Activated naive CD8-positive, alpha-beta T cell treated with anti-CD3 and anti-CD28 coated beads, Interleukin-2, amount 50 U/mL, for 16 hours (primary cell): ENCODE measurements at places on chromosomes 11 and 22.

DNA sequence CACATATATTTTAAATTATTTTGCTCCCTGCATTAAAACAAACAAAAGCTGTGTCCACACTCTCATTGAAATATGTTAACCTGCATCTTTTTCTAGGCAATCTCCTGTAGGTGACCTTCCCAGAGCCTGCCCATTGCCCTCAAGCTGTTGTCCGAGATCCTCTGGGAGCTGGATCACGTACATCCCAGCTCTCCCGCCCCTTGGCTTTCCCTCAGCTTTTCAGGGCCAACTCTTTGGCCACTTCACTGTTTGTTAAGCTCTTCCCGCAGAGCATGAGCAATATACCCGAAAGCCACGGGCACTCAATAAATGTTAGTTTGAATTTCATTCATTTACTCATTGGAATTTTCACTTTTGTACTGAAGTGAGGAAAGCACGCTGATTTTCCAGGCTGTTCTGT is 32.2 kb downstream of the ELMOD1 start:
- no peak for DNase-seq

- DNase-seq = no peak
These were observed 80.5 kb downstream of the TP53I11 start for GRCh38 chr11:44870181-44870580.

- DNase-seq = no peak
These were observed 32.9 kb downstream of the TST start for GRCh38 chr22:36986242-36986821.

- no peak for DNase-seq
These were observed 3.4 kb upstream of the DPP3 start for GRCh38 chr11:66476841-66477251.

GRCh38 chr11:37557990-37558389 is 960.0 kb upstream of the RAG2 start:
- no peak for DNase-seq

- DNase-seq = no peak
These were observed 67.4 kb downstream of the MICAL2 start for GRCh38 chr11:12177739-12178338.

DNA sequence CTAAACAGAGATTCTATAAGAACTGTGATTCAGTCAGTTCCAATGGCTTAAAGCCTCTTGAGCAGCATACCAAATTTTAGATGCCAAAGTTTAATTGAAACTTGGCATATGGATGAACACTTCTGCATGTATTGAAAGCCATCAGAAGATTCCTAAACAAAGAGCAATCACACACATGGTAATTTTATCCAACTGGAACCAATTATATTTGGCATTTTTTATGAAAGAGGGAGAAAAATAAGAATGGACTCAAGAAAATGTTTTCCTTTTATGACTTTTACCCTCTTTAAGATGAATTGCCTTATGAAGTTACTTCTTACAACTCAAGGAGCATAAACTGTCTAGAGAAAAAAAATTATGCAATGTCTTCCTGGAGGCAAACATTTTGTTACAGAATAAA is 7.4 kb downstream of the TRPC6 start:
- no peak for DNase-seq

GRCh38 chr11:110289472-110289871 is 6.9 kb downstream of the RDX start:
- no peak for DNase-seq

GRCh38 chr22:46448333-46448732 is 89.1 kb downstream of the CELSR1 start:
- no peak for DNase-seq

DNA sequence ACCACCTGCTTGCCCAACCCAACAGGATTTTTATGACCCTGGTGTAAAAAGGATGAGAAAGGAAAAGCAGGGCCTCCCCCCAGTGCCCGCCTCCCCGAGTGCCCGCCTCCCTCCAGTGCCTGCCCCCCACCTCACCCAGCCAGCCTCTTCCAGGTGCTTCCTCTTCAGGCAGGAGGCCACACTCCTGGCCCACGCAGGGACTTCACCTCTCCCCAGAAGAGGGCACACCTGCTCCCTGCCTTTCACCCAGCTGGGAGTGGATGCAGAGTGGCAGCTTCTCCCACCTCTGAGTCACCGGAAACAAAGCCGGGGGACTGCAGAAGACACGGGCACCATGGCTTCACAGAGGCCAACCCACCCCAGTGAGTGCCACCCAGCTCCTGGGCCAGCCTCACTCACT is 16.1 kb downstream of the CPT1A start:
- no peak for DNase-seq

DNA sequence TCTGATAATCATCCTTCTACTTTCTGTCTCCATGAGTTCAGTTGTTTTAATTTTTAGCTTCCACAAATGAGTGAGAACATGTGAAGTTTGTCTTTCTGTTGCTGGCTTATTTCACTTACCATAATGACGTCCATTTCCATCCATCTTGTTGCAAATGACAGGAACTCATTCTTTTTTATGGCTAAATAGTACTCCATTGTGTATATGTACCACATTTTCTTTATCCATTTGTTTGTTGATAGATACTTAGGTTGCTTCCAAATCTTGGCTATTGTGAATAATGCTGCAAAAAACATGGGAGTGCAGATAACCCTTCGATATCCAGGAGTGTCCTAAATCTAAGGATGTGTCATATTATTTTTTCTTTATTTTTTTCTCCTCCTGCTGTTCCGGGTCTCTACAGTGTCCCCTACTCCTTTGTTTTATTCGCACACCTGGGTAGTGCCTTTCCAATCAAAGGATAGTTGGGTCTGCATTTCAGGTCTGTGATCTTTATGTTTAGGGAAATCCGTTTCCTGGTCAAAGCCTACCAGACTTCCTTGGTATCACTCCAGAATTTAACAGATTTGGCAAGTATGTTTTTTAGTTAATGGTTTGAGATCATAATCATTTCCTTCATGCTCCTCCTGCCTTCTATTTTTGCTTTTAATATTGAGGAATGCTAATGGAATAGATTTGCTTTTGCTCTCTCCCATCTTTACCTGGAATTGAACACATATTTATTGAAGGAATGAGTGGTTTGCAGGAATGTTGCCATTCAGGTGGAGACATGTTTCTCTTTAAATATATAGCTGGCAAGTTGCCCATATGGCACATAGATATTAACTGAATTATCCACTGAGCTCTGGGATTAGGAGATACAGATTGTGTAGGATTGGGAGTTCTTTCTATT is 53.7 kb downstream of the ARHGEF12 start:
- no peak for DNase-seq

GRCh38 chr22:34308101-34308500 is 387.8 kb upstream of the LARGE1 start:
- DNase-seq = no peak

DNA sequence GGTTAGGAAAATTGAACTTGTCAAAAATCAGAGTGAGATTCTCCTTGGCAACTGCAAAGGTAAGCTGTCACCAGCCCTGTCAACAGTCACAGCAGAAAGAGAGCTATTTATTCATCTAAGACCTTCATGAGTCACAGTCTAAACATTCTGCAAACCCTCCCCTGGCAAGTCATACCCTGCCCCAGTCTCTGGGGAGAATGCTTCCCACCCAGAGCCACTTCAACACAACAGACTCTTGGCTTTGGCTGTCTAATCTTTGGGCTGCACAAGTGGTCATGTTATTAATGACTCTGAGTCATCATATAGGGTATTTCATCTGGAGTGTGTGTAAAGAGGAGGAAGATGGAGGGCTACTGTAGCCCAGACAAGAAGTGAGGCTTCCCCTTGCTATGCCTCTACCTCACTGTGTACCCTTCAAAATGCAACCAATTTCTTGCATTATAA is 153.4 kb downstream of the CCDC34 start:
- no peak for DNase-seq

- DNase-seq = no peak
These were observed 10.5 kb upstream of the MUC2 start for GRCh38 chr11:1064167-1064566.

DNA sequence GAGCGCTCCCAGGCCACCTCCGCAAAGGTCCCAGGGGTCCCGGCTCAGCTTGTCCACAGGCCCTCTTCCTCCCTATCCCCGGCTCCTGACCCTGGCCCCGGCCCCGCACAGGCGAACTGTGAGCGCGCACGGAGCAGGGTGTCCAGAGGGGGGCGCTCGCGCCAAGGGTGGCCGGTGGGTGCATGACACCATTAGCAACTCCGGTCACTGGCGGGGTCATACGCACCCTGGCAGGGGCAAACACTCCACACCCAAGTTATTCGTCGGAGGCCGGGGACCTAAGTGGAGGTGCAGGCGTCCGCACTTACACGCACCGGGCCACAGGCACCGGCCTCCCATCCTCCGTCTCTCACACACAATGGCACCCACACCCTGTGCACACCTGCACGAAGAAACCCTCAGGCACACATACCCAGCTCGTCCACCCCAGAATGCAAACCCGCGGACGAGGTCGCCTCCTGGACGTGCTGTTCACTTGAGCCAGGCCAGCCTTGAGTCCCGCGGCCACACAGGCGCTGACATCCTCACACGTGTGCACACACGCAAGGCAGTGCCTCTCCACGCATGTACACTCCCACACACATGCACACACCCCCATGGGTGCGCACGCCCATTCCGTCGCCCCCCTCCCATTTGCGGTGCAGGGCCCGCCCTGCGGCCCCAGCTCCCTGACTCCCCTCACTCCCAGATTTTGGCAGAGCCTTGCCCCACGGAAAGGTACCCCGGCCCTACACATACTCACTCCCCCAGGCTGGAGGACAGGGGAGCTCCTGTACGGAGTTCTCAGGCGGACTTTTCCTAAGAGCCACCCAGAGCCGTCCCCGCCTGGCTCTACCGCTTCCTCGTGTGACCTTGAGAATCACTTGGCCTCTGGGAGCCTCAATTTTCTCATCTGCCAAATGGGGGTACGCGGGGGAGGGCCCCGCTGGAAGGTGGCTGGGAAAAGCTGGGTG is at the start of gene RASGRP2:
Gene RASGRP2, minus strand, starts transcription at position 552 of the 953 bp plus-strand sequence. CDS start 1,276 bp downstream, outside the sequence.
- DNase-seq = peak; percentile 45

DNA sequence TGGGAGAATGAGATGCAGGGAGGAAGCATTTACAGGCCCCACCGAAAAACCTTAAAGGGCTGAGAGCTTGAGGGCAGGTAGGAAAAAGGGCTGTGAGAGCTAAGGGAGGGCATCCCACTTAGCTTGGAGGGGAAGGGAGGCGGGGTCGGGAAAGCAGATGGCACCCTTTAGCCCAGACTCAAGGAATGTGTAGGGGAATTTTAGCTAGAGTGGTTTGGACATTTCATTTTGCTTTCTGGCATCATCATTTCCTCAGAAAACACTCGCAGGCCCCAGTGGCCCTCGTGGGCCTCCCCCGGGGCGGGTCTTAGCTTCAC is 846 bp upstream of the STIM1 start:
- no peak for DNase-seq

GRCh38 chr11:22633354-22633902 is 7.8 kb upstream of the FANCF start:
- no peak for DNase-seq

DNA sequence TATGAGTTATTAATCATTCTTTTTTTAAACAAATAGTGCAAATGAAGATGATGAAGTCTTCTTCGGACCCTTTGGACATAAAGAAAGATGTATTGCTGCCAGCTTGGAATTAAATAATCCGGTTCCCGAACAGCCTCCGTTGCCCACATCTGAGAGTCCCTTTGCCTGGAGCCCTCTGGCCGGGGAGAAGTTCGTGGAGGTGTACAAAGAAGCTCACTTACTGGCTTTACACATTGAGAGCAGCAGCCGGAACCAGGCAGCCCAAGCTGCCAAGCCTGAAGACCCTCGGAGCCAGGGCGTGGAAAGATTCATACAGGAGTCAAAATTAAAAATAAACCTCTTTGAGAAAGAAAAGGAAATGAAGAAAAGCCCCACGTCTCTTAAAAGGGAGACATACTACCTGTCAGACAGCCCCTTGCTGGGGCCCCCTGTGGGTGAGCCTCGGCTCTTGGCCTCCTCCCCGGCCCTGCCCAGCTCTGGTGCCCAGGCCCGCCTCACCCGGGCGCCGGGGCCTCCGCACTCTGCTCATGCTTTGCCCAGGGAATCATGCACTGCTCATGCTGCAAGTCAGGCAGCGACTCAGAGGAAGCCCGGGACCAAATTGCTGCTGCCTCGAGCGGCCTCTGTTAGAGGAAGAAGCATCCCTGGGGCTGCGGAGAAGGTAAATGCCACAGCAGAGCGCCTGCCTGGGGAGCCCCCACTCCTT is 11.8 kb downstream of the GTSE1 start:
- no peak for DNase-seq

DNA sequence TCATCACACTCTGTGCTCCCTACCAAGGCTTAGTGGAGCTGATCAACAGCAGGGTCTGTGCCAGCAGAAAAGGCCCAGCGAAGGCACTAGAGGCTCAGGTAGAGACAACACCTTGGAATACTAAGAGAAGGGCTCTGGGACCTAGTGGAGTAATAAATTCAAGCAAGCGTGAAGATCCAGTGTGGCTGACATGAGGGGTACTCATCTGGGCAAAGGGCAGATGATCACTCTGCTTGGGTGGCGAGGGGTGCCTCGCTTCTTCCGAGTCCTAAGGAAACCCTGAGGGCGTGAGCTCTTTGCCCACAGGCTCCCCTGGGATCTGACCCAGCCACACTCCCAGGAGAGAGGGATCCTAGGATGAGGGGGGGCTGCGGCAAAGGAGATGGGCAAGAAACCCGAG is 3.5 kb upstream of the TPBGL start:
- DNase-seq = no peak

- no peak for DNase-seq
These were observed 440.0 kb upstream of the KIRREL3 start for GRCh38 chr11:127440616-127441015.

GRCh38 chr22:37633089-37633624 is 6.3 kb upstream of the SH3BP1 start:
- no peak for DNase-seq

GRCh38 chr11:1226986-1227550 is 4.2 kb downstream of the MUC5B start:
- no peak for DNase-seq

GRCh38 chr22:34198976-34199375 is 278.7 kb upstream of the LARGE1 start:
- no peak for DNase-seq

DNA sequence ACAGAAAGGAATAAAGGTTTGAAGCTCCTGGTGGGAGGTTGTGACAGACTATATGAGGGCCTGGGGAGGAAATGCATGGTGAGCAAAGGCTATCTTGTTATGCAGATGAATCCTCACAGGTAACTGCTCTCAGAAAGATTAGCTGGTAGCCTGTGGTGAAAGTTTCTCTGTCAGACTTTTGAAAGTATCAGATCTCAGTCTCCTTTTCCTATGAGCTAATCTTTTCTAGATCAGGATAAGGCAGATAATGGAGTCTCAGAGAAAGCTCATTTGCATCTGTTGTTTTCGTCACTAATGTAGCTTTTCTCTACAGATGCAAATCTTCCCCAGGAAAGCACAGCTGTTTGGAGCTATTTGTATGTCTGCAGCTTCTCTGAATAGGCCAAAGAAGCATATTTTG is 21.0 kb upstream of the OR6X1 start:
- no peak for DNase-seq

GRCh38 chr11:119580081-119580480 is 148.9 kb downstream of the NECTIN1 start:
- no peak for DNase-seq

DNA sequence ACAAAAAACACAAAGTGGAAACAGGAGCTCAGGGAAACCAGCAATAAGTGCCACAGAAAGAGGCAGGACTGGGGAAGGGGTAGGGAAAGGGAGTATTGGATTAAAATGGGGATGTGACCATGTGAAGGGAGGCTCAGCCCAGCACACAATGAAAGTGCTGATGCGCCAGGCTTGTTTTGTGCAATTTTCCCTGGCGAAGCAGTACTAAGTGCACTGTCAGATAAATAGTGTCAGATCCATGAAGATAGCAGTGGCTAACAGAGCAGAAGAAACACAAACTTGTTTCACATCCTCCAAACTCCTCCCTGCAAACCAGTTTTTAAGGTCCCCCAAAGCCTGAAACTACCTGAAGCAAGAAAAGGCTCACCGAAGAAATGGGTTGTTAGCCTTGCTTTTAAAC is 50.7 kb upstream of the RAPSN start:
- no peak for DNase-seq

GRCh38 chr11:128520206-128520887 is 67.0 kb downstream of the ETS1 start:
- no peak for DNase-seq
